ENCODE measurements at places on chromosomes 4 and X.

DNA sequence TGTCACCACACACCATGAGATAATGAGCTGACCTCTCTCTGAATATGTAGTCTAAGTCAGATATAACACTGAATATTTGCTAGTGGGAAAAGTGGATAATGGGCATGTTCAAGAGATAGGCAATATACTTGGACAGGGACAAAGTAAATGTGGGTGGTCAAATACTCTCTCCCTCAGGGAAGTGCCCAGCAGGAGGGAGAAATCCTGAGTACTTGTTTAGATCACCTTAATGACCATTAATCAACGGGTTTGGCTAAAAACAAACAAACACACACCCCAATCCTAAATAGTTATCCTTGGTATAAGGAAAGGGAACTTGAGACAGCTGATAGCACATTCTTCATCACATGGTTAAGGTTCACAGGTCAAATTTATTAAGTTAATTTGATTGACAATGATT lies 933.5 kb downstream of the C4orf33 start:
- DNase-seq, result no peak

DNA sequence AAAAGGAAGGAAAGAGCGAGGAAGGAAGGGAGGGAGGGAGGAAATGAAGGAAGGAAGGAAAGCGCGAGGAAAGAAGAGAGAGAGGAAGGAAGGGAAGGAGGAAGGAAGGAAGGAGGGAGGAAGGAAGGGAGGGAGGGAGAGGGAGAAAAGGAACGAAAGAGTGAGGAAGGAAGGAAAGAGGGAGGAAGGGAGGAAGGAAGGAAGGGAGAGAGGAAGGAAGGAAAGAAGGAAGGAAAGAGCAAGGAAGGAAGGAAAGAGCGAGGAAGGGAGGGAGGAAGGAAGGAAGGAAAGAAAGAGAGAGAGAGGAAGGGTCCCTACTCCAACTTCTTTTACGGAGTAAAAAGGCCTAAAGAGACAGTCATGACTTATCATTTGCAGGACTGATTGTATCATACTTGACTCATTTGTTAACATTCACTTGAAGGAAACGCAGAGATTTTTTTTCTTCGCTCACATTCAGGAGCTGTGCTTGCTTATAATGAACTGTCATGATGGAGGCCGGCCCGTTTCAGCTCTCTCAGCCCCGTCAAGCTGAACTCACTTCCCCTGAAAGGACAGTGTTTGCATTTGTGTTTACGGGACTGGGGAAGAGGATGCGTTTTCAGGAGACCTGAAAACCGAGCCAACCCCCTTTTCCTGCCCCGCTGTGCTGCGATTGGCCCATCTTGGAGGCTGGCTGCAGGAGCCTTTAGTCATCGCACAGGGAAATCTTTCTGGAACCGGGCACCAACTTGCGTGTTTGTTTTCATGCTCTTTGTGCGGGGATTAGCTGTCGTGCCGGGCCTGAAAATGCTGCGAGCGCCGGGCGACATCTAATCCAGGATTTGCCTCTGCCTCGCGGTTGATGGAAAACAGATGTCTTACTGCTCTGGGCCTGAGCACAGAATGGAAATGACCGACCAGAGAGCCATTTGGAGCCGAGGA lies 17.8 kb downstream of the TRIM2 start:
- peak; percentile 20 for DNase-seq

GRCh38 chr4:145019346-145019745 lies 78.7 kb downstream of the ANAPC10 start:
- DNase-seq, result no peak

GRCh38 chr4:75820197-75820596 lies 82.1 kb downstream of the PPEF2 start:
- no peak for DNase-seq

GRCh38 chr4:85187106-85187505 lies 220.6 kb upstream of the WDFY3 start:
- DNase-seq, result no peak

- DNase-seq, result peak; percentile 55
These were observed 23.8 kb upstream of the ARHGAP10 start for GRCh38 chr4:147707892-147708672.

DNA sequence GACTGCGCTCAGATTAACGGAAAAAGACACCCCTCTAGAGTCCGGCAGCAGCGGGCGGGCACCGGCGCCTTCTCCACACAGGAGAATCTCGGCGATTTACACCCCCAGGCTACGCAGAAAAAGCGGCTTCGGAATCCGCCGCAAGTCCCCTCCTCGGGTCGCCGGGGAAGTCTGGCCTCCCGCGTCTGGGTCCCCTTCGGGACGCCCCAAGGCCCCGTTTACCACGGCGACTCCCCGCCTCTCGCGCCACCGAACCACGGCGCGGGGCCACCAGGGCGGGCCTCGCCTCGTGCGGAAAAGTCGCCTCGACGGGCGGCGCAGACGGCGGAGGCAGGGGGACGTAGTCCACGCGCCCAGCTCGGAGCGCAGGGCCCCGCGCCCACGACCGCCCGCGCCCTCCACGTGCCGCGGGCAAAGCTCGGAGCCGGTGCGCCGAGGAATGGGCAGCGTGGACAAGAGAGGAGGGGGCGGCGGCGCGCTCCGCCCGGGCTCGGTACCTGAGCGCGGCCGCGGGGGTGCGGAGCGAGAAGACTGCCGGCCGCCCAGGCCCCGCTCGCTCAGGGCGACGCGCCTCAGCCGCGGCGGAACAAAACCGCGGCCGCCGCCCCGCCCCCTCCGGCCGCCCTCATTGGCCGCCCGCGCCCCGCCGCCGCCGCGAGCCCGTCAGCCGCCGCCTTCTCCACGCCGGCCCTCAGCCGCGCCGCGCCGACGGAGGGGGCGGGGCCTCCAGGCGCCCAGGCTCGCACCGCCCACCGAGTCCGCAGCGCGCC lies at the start of gene FAM53A:
TSS of gene FAM53A (minus strand) at position 578 of the 770 bp plus-strand sequence. CDS start 15,572 bp downstream, outside the sequence.
- peak; percentile 41 for DNase-seq

DNA sequence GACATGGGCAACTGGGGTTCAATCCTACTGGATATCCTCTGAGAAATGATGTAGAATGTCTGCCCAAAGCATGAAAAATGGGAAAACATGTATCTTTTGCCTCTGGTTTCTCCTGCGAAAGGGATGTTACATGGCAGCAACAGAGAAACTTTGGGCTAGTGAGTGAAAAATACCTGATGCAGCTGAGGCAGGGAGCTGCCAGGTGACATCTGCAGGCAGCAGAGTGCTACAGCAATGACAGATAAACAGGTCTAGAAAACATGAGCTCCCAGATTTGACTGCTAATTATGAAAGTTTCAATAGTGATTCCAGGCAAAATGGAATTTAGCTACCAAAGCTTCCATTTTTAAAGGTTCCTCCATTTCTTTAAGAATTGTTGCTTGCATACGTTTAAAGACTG lies 4.8 kb upstream of the CXCL1 start:
- DNase-seq, result no peak

GRCh38 chrX:53544936-53545335 lies 110.8 kb upstream of the HSD17B10 start:
- DNase-seq, result no peak

- no peak for DNase-seq
These were observed 19.9 kb downstream of the RPS6KA6 start for GRCh38 chrX:84168095-84168494.

DNA sequence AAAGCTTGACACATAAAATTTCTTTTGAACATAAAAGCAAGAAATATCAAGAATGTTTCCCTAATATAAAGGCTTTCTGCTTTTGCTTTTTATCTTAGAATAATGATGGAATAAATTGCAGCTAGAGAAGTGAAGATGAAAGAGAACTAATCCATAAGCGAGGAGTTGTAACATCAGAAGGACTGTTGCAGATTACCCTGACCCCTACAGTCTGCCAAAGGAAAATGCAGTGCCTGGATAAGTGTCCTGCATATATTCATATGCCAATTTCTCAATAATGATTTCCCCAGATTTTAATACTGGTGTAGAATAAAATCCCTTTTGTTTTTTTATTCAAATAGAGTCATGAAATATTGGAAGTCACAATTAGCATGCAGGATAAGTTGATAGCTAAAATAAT lies 115.9 kb downstream of the MAGEC2 start:
- DNase-seq, result no peak

DNA sequence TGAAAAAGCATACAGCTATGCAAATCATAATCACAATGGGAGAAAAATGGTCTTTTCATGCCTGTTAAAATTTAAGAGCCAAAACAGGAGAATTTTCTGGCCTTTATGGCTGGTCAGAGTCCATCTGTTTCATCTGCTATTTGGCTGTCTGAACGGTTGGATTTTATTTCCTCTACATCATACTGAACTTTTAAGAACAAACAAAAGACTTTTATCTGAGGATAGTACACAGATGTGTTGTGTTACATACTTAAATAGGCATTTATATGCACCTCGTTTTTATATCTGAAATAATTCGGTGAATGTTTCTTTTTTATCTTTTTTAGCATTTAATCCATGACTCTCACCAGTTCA lies 18.0 kb upstream of the WWC2 start:
- DNase-seq, result no peak

GRCh38 chr4:163622379-163623035 lies 128.0 kb downstream of the TMA16 start:
- DNase-seq, result no peak

DNA sequence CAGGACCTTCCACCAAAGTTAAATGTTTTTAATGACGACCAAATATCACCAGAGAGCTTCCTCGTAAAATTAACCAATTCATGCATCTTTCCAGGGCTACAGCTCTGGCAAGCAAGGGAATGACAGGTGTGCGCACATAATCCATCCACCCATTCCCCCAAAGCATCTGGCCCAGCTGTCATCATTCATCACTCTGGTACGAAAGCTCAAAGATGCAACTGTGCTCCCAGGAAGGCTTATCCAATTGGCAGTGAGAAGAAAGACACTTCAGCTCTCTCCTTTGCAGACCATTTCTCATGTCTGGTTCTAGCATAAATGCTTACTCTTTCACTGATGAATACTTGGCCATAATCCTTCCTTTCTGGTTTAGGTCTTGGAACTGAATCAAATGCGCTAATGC lies 139.2 kb downstream of the NSUN7 start:
- DNase-seq, result no peak

- no peak for DNase-seq
These were observed 1.9 kb upstream of the TBC1D14 start for GRCh38 chr4:6907658-6908191.

GRCh38 chr4:168723020-168723419 lies 226.2 kb downstream of the PALLD start:
- no peak for DNase-seq

GRCh38 chrX:11530621-11531020 lies 135.1 kb downstream of the ARHGAP6 start:
- DNase-seq, result no peak

DNA sequence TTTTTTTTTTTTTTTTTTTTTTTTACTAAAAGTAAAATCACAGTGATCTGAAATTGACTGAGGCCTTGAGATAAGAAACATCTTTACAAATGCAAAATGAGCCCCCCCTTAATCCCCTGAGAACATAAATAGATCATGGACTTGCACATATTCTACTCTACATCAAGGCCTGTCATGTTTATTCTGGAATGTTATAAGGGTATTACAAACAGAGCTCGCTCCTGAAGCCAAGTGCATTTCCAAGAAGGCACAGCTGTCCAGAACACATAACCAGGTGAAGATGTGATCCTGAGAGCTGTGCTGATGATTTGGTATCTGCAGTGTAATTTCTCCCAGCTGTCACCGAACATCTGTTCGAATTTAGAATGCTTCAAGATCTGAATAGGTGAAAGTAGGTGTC lies 384.5 kb downstream of the GPAT3 start:
- no peak for DNase-seq

DNA sequence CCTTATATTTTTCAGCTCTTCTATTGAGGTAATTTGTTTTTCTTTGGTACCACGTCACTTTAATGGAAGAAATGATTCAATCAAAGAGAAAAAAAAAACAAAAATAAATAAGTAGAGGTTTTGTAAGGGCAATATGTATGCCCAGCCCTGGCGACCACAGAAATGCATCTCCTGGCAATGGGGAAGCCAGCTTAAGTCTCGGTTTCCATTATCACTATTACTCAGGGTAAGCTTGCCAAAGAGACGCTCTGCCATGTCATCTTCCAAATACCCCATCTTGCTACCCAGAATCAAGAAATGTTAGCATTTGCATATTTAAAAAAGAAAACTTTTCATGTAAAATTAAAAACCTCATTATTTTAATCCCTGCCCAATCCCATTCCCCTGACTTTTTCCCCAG lies 68.8 kb downstream of the FAM47C start:
- no peak for DNase-seq

DNA sequence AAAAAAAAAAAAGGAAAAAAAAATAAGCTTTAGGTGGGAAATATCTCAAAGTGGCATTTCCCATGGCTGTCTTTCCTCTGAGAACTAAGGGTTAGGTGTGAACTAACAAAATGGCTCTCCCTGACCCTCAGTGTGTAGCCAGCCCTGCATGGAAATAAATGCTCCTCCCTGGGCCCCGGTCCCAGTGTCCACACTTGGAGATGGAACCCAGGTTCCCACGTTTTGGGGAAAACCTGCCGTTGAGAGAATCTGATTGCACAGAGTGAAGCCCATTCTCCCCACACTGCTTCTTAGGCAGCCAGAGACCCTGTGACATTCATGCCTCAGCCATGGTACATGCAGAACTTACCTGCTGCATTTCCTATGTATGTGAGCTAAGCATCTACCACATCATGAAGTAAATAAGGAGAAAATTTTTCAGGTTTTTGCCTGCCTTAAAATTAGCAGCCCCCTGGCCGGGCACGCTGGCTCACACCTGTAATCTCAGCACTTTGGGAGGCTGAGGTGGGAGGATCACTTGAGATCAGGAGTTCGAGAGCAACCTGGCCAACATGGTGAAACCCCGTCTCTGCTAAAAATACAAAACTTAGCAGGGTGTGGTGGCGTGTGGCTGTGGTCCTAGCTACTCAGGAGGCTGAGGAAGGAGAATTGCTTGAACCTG lies 34.5 kb downstream of the HTT-AS start:
- DNase-seq, result no peak
